ENCODE measurements at places on chromosomes 5 and 9.

DNA sequence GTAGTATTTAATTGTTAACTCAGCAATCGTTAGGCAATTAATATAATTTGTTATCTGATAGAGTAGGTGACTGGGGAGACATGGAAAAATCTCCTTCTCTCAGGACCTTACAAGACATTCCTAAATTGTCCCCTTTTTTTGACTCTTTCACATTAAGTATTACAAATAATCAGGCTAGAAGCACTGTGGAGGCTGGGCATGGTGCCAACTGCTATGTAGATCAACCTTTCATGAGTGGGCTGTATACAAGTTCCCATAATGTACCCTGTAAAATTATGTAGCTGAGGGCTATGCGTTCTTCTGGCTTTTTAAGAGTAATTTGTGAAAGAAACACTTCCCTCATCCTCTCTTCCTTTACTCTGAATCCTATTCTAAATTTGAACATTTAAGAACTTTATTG, 140.2 kb downstream of the NFIB start:
- DNase-seq: no peak
- no peak overlapping the region for H3K27ac ChIP-seq
- H3K4me1 ChIP-seq: peaks cover 3% of the 10 kb centered on the region
- H3K4me3 ChIP-seq: no peak overlapping the region
- H3K36me3 ChIP-seq: no peaks in the 10 kb centered on the region

GRCh38 chr5:155017610-155018009, 4.1 kb downstream of the KIF4B start:
- H3K27me3 ChIP-seq: no peaks in the 10 kb centered on the region
- no peak overlapping the region for H3K27ac ChIP-seq
- no peaks in the 10 kb centered on the region for H3K36me3 ChIP-seq
- DNase-seq: no peak
- H3K4me1 ChIP-seq: no peaks in the 10 kb centered on the region

DNA sequence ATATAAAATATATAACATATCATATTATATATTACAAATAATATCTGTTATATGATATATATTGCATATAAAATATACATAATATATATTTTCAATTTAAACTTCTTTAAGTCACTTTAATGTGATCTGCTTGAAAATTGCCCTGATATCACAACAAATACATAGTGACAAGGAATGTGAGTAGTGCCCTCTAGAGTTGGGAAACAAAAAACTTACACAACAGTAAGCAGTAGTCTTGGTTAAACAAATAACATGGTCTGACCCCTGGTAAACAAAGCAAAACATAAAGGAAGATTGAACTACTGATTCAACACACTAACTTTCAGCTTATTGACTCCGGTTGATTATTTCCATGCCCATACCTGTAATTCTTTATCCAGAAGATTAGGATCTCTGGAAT, 188.3 kb upstream of the NMUR2 start:
- H3K4me1 ChIP-seq: no peaks in the 10 kb centered on the region
- H3K4me3 ChIP-seq: no peak overlapping the region
- H3K27me3 ChIP-seq: no peaks in the 10 kb centered on the region
- no peaks in the 10 kb centered on the region for H3K36me3 ChIP-seq
- no peak overlapping the region for H3K27ac ChIP-seq

GRCh38 chr9:91176426-91176825, 185.3 kb downstream of the AUH start:
- no peaks in the 10 kb centered on the region for H3K36me3 ChIP-seq
- DNase-seq: peak; percentile 56
- no peak overlapping the region for H3K4me3 ChIP-seq
- no peaks in the 10 kb centered on the region for H3K27me3 ChIP-seq
- H3K27ac ChIP-seq: no peak overlapping the region

DNA sequence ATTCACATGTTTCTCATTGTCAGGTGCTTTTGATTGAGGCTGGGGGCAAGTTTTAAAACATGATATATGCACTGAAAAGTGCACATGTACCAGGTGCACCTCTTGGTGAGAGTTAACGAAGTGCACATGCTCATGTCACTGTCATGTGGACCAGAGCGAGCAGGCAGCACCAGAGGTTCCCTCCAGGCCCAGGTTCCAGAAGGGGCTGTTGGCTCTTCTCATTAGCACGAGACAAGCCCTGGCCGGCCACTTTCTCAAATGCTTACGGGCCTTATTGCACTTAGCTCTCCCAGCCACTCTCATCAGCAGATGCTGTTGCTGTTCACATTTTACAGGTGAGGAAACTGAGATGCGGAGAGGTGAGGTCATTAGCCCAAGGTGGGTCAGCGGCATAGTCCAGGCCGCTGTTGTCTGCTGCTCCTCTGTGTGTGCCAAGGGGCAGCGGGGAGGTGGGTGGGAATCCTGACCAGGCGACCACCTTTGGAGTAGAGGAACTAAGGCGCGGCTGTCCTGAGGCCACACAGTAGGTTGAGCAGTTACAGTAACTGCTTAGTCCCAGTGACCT, 27.4 kb downstream of the TENT4A start:
- H3K27ac ChIP-seq: no peak overlapping the region
- no peak for DNase-seq

GRCh38 chr9:12813960-12814876, 39.4 kb downstream of the LURAP1L start:
- no peak for DNase-seq
- H3K27me3 ChIP-seq: no peaks in the 10 kb centered on the region
- peak overlapping the region; percentile 79 for H3K27ac ChIP-seq
- no peaks in the 10 kb centered on the region for H3K36me3 ChIP-seq
- peaks cover 54% of the 10 kb centered on the region for H3K4me1 ChIP-seq

DNA sequence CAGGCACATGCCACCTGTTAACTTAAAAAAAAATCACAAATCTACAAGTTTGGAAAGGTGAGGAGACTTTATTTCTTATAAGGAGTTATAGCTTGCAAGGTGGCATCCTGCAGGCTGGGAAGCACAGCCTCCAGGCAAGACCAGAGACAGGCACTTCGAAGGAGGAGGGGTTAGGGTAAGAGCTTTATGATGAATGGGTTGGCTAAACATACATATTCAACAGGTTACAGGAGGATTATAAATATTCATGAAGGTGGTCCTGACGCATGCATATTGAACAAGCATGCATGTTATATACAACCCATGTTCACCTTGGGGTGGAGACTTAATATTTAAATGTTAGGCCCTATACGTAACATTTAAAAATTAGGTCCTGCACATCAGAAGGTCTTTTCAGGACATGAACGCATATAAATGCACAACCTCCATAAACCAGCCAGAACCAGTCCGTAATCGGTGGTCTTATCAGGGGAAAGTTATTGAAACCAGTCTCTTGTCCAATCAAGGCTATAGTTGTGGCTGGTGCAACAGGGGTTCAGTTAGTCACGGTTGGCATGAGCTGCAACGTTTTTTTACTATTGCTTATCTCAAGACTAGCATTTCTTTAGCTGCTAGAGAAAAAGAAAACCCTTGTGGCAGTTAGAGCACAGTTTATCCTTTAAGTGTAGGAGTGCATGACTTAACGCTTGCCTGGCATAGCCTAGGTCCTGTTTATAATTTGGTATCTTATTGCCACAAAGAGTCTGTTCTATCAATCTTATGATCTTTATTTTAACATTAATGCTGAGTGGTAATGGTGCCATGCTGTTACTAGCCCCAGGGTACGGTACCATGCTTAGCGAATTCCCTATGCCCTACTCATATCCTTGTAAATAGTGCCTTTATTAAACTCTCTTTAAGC, 72.7 kb downstream of the C9orf57 start:
- DNase-seq: no peak
- no peak overlapping the region for H3K27ac ChIP-seq
- H3K36me3 ChIP-seq: no peaks in the 10 kb centered on the region
- no peaks in the 10 kb centered on the region for H3K4me1 ChIP-seq

GRCh38 chr5:130011986-130012385, 107.7 kb downstream of the CHSY3 start:
- H3K27ac ChIP-seq: no peak overlapping the region
- no peaks in the 10 kb centered on the region for H3K36me3 ChIP-seq
- H3K27me3 ChIP-seq: no peaks in the 10 kb centered on the region

GRCh38 chr9:89649039-89649691, 44.4 kb downstream of the GADD45G start:
- H3K4me1 ChIP-seq: peaks cover 15% of the 10 kb centered on the region
- no peak overlapping the region for H3K4me3 ChIP-seq
- peak overlapping the region; percentile 50 for H3K27ac ChIP-seq
- no peaks in the 10 kb centered on the region for H3K36me3 ChIP-seq
- DNase-seq: no peak

GRCh38 chr5:32589942-32590869, 4.8 kb downstream of the SUB1 start:
- H3K36me3 ChIP-seq: no peaks in the 10 kb centered on the region
- no peak for DNase-seq
- no peak overlapping the region for H3K27ac ChIP-seq

DNA sequence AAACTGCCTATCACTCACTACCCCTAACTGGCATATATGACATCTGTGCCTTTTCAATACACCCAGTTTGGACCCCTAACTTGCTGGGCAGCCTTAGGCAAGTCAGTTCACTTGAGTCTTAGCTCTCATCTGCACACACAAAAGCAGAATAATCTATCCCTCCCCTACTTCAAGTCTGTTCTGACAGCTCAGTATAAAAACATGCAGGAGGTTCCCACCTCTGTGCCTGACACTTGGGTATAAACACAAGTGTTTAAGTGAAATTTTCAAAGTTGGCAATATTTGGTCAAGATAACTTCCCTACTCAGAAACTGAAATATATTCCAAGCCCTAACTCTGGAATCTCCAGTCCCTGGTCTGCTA, 12.6 kb downstream of the HNRNPH1 start:
- peaks cover 91% of the 10 kb centered on the region for H3K36me3 ChIP-seq
- H3K4me3 ChIP-seq: no peak overlapping the region
- no peak for DNase-seq

DNA sequence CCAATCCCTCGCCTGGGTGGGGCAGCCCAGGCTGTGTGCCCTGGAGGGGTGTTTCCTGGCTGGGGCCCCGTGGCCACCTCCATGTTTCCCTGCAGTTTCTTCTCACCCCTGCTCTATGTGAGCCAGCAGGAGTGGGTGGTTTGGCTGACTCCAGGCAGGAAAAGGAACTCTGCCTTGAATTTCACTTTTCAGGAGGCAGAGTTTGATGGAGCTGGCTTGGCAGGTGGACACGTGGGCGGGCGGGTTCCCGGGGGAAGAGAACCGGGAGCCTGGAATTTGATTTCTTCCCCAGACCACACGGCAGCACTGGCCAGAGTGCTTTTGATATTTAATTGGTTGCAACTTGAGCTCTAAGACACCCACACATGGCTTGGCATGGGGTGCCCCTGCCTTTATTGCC, 119.8 kb upstream of the PANK3 start:
- DNase-seq: no peak
- peaks cover 25% of the 10 kb centered on the region for H3K4me1 ChIP-seq
- H3K36me3 ChIP-seq: no peaks in the 10 kb centered on the region
- no peak overlapping the region for H3K27ac ChIP-seq
- no peaks in the 10 kb centered on the region for H3K27me3 ChIP-seq

- H3K4me1 ChIP-seq: no peaks in the 10 kb centered on the region
- peak; percentile 90 for DNase-seq
- H3K36me3 ChIP-seq: no peaks in the 10 kb centered on the region
- H3K27me3 ChIP-seq: no peaks in the 10 kb centered on the region
Observed at GRCh38 chr5:150105928-150106615, 19.7 kb upstream of the CSF1R start.

GRCh38 chr5:4868140-4868735, 271.9 kb upstream of the ADAMTS16 start:
- no peaks in the 10 kb centered on the region for H3K27me3 ChIP-seq
- DNase-seq: no peak
- no peaks in the 10 kb centered on the region for H3K4me1 ChIP-seq
- no peak overlapping the region for H3K27ac ChIP-seq

DNA sequence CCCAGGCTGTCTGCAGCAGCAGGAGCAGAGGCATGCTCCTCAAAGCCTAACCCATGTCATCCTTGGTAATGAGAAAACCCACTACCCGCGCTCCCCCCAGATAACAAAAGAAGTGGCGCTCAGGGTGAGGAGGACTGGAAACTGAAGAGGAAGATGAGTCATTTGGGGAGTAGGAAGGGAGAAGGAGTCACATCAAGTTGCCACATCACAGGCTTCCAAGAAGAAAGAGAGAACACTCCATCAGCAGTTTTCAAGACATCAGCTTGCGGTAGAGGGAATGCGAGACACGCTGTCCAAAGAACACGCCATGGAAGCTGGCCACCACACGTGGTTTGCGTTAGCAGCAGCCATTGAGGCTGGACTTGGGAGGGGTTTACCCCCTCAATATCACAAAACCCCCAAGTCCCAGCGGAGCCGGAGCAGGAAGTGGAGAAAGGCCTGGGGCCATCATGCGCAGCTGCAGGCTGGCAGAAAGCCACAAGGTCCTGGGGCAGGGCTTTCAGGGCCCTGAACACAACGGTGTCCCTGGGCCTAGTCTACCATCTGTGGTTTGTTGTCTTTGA, 41.5 kb downstream of the SH3PXD2B start:
- H3K4me1 ChIP-seq: peaks cover 77% of the 10 kb centered on the region
- H3K27ac ChIP-seq: peak overlapping the region; percentile 98
- no peaks in the 10 kb centered on the region for H3K36me3 ChIP-seq
- DNase-seq: no peak
- H3K4me3 ChIP-seq: no peak overlapping the region

- H3K4me1 ChIP-seq: no peaks in the 10 kb centered on the region
- H3K4me3 ChIP-seq: no peak overlapping the region
- H3K27me3 ChIP-seq: no peaks in the 10 kb centered on the region
- no peak overlapping the region for H3K27ac ChIP-seq
- no peak for DNase-seq
Observed at GRCh38 chr5:54000011-54000410, 310.4 kb downstream of the ARL15 start.

GRCh38 chr5:98753507-98753906, 20.0 kb upstream of the RGMB start:
- H3K36me3 ChIP-seq: no peaks in the 10 kb centered on the region
- no peak for DNase-seq
- H3K27ac ChIP-seq: no peak overlapping the region
- no peaks in the 10 kb centered on the region for H3K27me3 ChIP-seq
- H3K4me1 ChIP-seq: no peaks in the 10 kb centered on the region

- no peak overlapping the region for H3K27ac ChIP-seq
- H3K4me3 ChIP-seq: no peak overlapping the region
- H3K27me3 ChIP-seq: no peaks in the 10 kb centered on the region
- no peak for DNase-seq
Observed at GRCh38 chr9:130382096-130382495, 62.7 kb upstream of the ASS1 start.

DNA sequence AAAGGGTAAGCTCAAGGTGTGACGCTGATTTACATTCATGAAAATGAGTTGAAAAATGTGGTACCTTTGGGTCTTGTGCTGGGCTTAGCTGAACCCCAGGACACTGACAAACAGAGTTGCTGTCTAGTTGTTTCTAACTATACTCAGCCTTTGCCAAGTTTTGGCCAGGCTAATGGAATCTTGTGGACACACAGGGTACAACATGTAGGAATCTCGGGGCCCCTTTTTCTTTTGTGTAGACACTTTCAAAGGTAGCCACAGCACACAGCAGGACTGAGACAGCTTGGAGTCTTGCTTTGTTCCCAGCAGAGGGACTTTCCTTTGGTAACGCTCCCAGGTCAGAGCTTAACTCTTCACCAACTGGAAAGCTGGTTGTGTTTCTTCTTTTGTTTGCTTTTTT, 7.8 kb downstream of the LIX1 start:
- no peaks in the 10 kb centered on the region for H3K27me3 ChIP-seq
- no peaks in the 10 kb centered on the region for H3K4me1 ChIP-seq
- H3K27ac ChIP-seq: no peak overlapping the region
- no peak for DNase-seq

- H3K4me3 ChIP-seq: no peak overlapping the region
- no peaks in the 10 kb centered on the region for H3K27me3 ChIP-seq
Observed at GRCh38 chr5:105616599-105616998, 2054.0 kb upstream of the NUDT12 start.

- no peak overlapping the region for H3K4me3 ChIP-seq
- no peaks in the 10 kb centered on the region for H3K36me3 ChIP-seq
- DNase-seq: no peak
- H3K27ac ChIP-seq: no peak overlapping the region
- H3K27me3 ChIP-seq: no peaks in the 10 kb centered on the region
- peaks cover 11% of the 10 kb centered on the region for H3K4me1 ChIP-seq
Observed at GRCh38 chr5:90876366-90876765, 317.8 kb downstream of the ADGRV1 start.

Measured in vagina (tissue), 2 donors.